ENCODE measurements at places on chromosomes 3 and 15. TPM values are rescaled to one million over a fixed set of nuclear protein-coding genes. Genes with fewer than 3 reads are reported as not detected.
A peak's percentile ranks its signal among the peaks of the same experiment; 100 is the strongest.

The MST1R gene
- total RNA-seq = 1.7 TPM

DNA sequence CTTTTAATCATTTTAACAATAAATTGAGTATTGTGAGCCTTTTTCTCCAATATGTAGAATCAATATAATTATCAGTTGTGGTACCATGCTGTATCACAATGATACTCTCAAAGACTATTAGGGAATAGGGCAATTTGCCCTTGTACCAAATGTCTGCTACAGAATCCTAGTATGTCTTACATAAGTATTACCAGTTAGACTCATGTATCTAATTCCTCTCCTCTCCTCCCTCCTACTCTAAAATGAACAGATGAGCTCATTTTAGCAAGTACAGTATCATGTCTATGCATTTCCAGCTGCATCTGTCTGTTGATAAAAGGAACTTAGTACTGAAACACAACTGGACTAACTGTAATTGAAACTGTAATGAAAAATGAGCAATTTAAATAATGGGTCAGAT is 124.3 kb upstream of the ATP11B start:
- H3K27me3 ChIP-seq = no peaks in the 10 kb centered on the region
- H3K36me3 ChIP-seq = no peaks in the 10 kb centered on the region
- no peak overlapping the region for H3K4me3 ChIP-seq
- no peak overlapping the region for H3K27ac ChIP-seq
- no peaks in the 10 kb centered on the region for H3K4me1 ChIP-seq

The ZMYND10 gene
- 0.50 TPM for total RNA-seq

The FEZF2 gene
- not detected for total RNA-seq

- no peak for DNase-seq
- no peak overlapping the region for H3K4me3 ChIP-seq
- H3K36me3 ChIP-seq = no peaks in the 10 kb centered on the region
- H3K27ac ChIP-seq = no peak overlapping the region
Measured at GRCh38 chr3:11913316-11913715, 66.6 kb upstream of the TAMM41 start.

The OR5K4 gene
- total RNA-seq = not detected

The ARMC8 gene
- 79.6 TPM for total RNA-seq

DNA sequence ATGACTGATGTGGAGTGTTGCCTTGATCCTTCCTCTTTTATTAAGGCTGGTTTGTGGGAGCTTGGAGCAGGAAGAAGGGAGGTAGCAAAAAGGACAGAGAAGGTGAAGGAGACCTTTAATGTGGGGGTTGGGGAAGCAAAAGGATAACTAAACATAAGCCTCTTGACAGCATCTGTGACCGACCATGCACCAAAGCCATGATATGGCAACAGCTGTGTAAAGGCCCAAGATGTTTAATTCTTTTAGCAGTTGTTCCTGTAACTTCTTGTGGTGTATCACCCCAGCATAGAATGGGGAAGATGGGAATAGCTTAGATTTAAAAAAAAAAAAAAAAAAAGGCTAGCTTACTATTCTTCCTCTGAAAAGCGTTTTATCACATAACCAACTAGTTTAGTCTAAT is 194.7 kb downstream of the KLHL25 start:
- H3K4me3 ChIP-seq = no peak overlapping the region
- peak overlapping the region; percentile 45 for H3K27ac ChIP-seq
- no peaks in the 10 kb centered on the region for H3K27me3 ChIP-seq
- H3K36me3 ChIP-seq = no peaks in the 10 kb centered on the region

- H3K4me1 ChIP-seq = no peaks in the 10 kb centered on the region
- no peaks in the 10 kb centered on the region for H3K27me3 ChIP-seq
- H3K36me3 ChIP-seq = no peaks in the 10 kb centered on the region
- H3K4me3 ChIP-seq = no peak overlapping the region
Measured at GRCh38 chr3:114128826-114129225, 50.0 kb downstream of the DRD3 start.

The CCDC191 gene
- 4.6 TPM for total RNA-seq

GRCh38 chr3:195115600-195116406 is 155.2 kb downstream of the XXYLT1 start:
- peaks cover 12% of the 10 kb centered on the region for H3K4me1 ChIP-seq
- no peaks in the 10 kb centered on the region for H3K36me3 ChIP-seq
- no peak overlapping the region for H3K27ac ChIP-seq
- no peaks in the 10 kb centered on the region for H3K27me3 ChIP-seq
- DNase-seq = no peak

DNA sequence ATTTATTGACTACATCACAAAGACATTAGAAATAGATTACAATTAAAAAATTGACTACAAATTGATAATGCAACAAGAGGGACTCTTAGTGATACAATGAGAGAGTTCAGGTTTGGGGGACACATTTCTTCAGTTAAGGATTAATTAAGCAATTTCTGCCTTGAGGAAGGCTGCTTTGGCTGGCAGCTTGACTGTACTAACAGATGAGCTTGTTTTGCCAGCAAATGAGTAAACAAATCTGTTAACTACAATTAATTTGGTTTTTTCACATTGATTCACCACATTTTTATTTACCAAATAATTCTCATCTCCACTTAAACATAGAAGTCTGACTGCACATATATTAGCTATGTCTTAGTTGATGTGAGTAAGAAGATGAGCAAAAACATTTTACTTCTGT is 183.6 kb upstream of the ZNF385D start:
- H3K4me3 ChIP-seq = no peak overlapping the region
- no peak for DNase-seq
- H3K4me1 ChIP-seq = peaks cover 5% of the 10 kb centered on the region
- no peaks in the 10 kb centered on the region for H3K36me3 ChIP-seq

The EPHA6 gene
- total RNA-seq = 8.3 TPM

GRCh38 chr3:14278265-14278798 is 99.7 kb downstream of the LSM3 start:
- H3K36me3 ChIP-seq = no peaks in the 10 kb centered on the region
- H3K27ac ChIP-seq = no peak overlapping the region
- H3K4me1 ChIP-seq = no peaks in the 10 kb centered on the region
- no peaks in the 10 kb centered on the region for H3K27me3 ChIP-seq
- no peak for DNase-seq

Data from esophagus muscularis mucosa (tissue), 4 donors.